ENCODE measurements at places on chromosomes 11 and 22.
A peak's percentile ranks its signal among the peaks of the same experiment; 100 is the strongest.

DNA sequence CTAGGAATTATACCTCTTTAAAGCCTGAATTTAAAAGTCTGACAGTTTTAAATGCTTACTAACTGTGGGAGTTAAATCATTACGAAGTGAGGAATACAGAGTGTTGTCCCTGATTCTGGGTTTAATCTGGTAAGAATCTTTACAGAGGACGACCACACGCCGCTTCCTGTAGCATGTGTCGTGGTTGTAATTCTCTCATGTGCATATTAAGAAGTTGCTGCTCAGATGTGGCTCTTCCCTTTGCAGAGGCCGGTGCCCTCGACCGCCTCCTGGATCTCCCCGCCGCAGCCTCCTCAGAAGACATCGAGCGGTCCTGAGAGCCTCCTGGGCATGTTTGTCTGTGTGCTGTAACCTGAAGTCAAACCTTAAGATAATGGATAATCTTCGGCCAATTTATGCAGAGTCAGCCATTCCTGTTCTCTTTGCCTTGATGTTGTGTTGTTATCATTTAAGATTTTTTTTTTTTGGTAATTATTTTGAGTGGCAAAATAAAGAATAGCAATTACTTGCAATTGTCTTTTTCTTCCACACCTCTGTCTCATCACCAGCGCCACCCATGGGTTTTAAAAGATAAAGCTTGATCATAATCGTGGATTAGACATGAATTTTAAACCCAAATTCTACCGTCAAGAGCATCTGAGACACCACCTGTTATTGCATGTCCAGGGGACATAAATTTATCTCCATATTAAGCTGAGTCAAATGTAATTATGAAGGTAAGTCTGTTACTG, 6.5 kb downstream of the GAL start:
- peak; percentile 11 for DNase-seq

DNA sequence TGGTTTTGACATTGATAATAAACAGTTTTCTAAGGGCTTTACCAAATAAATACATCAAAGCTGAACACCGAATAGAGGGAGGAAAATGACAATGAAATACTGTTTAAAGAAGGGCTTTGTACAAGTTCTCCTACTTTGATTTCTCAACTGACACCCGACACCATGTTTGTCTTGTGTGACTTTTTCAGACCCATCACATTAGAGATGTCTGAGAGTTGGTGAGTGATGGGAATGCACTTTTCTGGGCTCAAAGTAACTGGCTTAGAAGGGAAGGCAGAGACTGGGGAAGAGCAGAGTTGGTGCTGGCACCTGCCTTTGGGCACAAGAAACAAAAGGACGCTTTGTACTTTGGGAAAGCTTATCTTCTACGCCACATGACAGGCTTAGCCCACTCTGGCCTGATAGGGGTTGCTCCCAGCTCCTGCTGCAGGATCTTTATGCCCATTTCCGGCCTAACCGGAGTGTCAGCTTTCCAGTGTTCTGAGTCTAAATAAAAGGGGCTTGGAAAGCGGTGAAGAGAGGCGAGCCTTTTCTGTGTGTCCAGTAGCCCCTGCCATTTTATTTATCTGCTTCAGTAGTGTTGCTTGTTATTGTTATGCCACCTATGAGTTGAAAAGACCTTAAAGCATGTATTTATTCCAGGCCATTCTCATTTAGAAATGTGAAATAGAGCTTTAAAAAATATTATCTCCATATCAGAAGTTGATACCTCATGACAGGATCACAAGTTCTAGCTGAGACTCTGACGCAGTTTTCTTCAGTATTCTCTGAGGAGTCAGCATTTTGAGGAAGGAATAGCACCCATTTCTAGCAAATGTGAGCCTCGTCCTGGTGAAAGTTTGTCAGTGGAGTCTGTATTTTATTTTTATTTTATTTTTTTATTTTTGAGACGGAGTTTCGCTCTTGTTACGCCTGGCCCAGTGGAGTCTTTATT, 24.2 kb downstream of the KREMEN1 start:
- no peak for DNase-seq

DNA sequence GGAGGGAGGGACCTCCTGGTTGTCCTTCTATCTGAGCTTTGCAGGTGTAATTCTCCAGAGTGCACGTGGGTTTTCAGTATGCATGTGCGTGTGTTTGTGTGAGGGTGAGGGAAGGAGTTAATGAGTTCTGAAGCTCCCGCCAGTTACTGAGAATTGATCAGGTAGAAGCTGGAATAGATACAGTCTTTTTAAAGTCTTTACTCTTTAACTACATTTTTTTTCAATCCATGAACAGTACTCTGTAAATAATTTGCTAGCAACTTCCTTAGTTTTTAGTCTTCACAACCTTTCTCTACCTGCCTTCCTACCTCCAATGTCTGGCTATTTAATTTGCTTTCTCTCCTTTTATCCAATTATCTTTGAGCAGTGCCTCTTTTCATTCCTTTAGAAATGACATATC, 25.5 kb downstream of the ARHGAP42 start:
- DNase-seq: no peak

DNA sequence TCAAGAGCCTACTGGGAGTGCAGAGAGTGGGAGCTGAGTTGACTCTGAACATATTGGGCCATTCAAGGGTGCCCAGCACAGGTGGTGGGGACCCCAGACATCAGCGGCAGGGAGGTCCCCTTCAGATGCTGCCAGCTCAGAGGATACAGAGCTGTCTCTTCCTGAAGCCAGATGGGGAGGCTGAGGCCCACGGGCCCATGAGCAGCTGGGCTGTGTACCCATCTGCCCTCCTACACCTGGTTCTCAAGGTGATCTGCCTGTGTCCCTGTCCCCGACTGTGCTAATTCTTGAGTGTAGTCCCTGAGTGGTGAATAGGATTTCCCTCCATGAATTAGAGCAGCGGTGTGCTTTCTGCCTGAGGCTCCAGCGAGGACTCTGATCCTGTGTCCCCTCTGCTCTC, 76.3 kb downstream of the MICAL2 start:
- no peak for DNase-seq

- no peak for DNase-seq
Observed at GRCh38 chr22:22479999-22480532, 28.5 kb downstream of the ZNF280B start.

DNA sequence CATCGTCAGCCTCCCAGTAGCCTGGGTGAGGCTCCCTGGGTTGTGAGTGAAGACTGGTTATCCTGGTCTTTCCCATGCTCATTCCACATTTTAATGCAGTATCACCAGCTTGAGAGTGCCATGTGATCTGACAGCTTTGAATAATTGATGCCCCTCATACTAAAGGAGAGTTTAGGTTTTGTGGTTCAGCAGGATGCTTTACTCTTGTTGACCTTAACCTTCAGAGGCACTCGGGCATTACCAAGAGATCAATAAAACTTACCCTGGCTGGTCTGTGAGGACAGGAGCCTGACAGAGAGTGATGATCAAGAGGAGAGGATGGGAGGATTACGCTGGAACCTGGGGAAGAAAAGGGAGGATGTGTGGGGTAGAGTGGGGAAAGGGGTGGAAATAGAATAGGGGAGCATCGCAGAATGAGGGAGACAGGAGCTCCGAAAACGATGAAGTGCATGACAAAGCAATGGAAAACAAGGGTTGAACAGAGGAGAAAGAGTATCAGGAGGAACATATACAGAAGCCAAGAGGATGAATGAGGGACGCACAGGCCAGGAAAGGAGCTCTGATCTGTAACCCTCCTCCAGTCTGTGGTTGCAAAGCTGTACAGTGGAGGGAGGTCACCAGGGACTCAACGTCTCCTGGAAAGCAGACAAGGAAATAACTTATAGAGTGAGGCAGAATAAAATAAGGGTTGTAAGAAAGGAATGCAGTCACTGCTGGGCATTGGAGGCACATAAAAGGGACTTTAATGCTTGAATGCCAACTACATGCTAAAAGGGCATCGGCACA, 594.5 kb downstream of the NTM start:
- no peak for DNase-seq

GRCh38 chr11:83102834-83103233, 31.1 kb upstream of the RAB30 start:
- DNase-seq: no peak

- DNase-seq: no peak
Observed at GRCh38 chr11:77073328-77074001, 6.7 kb downstream of the CAPN5 start.

DNA sequence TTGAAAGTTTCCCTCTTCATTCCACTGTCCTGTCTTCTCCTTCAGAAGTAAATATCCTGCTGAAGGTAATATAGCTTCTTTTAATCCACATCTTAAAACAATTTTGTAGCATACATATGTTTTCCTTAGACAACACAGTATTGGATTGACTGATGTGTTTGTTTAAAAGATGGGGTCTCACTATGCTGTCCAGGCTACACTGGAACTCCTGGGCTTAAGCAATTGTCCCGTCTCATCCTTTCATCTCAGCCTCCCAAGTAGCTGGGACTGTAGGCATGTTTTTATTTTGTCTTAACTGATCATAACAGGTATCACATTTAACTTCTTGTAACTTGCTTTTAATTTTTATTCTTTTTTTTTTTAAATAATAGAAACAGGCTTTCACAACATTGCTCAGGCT, 55.9 kb downstream of the MRTFA start:
- DNase-seq: no peak
